ENCODE measurements at places on chromosomes 6 and 20. TPM values are rescaled to one million over a fixed set of nuclear protein-coding genes. Genes with fewer than 3 reads are reported as not detected.

DNA sequence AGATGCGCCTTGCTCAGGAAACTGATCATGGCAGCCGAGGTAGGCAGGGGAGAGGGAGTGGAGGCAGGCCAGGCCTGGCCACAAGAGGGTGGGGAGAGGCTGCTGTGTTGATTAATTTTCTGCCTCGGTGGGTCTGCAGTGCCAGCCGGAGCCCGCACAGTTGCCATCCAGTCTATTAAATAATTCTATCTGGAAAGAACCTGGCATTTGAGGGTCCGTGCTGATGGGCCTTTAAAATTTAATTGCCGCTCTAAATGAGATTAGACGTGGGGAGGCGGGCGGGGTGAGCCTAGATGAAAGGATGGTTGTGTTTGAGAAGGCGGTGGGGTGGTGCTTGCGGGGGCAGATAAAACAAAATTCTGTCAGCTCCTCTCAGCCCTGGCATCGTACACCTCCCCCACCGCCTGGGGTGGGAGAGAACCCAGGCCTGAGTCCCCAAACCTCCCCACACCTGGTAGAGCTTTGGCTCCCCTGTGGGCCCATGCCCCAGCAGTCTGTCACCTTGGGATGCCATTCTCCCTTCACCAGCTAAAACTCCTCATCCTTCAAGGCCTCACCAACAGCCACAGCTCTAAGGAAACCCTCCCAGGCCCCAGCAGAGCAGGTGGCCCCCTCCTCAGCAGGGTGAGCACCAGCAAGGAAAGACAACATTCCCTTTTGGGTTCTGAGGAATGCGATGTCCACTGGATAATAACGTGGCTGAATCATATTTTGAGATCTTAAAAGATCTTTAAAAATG lies 167.3 kb downstream of the GRM4 start:
- DNase-seq, result no peak

DNA sequence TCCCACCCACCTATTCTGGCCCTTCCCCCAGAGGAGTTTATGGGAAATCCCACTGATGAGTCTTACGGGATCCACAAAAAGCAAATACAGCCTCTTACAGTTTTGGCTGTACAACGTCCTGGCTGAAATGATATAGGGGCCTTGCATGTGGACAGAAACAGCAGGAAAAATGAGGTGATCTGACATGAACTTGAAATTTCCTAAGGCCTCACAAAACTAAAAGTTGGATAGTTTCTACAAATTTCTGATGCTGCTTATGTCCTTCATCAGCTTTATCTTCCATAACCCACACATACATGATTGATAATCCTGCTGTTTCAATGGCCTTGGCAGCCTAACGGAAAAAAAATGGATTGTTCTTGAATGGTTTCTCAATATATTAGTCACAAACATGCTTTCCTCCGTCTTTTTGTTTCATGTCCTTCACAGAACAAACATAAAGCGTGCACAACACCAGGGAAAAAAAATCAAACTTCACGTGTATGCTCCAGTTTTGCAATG lies 118.8 kb downstream of the BMP5 start:
- DNase-seq, result no peak

GRCh38 chr6:4880363-4880762 lies 104.2 kb downstream of the CDYL start:
- DNase-seq, result no peak

IL17A gene
- not detected for polyA plus RNA-seq

DNA sequence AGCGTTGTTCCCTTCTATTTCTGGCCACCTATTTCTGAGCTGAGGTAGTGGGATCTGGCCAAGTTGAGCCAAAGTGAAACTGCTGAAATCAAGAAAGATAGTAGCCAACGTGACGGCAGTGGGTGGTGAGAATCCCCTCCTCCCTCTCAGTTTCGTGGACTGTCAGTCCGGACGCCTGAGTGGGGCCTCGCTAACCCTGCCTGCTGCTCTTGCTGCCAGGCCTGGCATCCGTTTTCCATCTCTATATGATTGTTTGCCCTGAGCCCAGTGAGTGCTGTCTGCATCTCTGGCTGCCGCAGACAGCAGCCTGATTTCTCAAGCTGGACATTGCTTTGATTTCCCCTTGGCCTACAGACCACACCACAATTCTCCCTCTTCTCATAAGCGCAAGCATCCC lies 23.5 kb upstream of the PAX1 start:
- no peak for DNase-seq

DNA sequence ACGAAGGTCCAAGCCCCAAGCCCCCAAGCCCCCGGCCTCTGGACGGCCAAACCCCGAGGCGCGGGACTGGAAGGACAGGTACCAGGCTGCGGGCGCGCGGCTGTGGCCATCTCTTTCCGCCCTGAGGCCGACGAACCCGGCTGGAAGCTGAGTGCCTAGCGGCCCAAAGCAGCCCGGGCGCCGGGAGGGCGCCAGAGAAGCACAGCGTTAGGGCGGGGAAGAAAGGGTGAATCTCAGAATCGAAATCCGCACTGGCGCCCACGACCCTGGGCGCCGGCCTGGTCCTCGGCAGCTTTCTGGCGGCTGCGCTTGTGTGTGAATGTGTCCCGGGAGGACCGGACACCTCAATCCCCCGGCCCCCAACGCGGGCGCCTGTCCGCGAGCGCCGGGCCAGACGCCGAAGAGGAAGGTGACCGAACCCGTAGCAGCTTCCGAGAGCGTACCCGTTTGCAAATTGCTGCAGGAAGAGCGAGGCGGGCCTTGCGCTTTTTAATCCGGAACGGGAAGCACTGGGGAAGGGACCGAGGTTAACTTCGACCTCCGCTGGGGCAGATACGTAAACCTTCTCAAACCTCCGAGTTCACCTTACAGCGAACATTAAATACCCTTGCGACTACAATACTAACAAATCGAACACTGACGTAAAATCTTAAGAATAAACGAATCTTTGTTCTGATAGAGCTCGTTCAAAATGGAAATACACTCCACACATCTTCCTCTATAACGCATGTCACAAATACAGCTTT lies 2.9 kb downstream of the NRN1 start:
- no peak for DNase-seq

GRCh38 chr6:141510803-141511202 lies 621.9 kb upstream of the GJE1 start:
- no peak for DNase-seq

ME1 gene
- 2.3 TPM for polyA plus RNA-seq

GRCh38 chr6:94636780-94637385 lies 940.5 kb upstream of the MANEA start:
- no peak for DNase-seq

- DNase-seq, result no peak
Measured at GRCh38 chr20:60786686-60787217, 465.3 kb upstream of the CDH4 start.

COL11A2 gene
- 3.0 TPM for polyA plus RNA-seq

- no peak for DNase-seq
Measured at GRCh38 chr6:71524201-71524600, 235.6 kb downstream of the OGFRL1 start.

CRISP2 gene
- 0.14 TPM for polyA plus RNA-seq

TRAPPC3L gene
- 0.14 TPM for polyA plus RNA-seq

DNA sequence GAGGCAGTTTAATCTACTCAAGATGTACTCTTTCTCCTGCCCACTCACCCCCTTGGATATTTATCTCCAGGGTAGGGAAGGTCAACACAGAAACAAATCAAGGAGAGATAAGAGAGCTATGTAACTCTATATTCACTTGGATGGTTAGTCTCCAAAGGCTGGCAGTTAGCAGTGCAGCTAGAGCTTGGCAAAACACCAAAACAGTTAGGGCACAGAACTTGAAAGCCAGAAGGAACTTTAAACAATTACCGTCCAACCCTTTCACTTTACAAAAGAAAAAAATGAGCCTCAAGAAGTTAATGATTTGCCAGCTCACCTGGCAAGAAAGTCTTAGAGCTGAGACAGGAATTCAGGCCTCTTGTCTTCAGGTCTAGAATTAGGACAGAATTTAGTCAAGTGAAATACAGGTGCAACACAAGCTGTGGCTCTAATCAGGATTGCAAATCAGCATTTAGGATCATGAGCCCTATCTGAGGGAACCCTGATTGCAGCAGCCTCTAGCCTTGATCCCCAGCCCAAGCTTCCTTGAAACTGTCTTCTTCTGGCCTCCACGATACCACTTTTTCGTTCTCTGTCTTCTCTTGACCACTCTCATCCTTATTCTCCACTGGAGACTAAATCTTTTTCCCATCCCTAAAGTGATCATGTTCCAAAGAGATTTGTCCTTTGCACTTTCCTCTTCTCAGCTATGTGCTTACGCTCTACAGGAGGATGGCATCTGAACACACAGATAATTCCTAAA lies 14.9 kb downstream of the NEDD9 start:
- DNase-seq, result no peak

DNA sequence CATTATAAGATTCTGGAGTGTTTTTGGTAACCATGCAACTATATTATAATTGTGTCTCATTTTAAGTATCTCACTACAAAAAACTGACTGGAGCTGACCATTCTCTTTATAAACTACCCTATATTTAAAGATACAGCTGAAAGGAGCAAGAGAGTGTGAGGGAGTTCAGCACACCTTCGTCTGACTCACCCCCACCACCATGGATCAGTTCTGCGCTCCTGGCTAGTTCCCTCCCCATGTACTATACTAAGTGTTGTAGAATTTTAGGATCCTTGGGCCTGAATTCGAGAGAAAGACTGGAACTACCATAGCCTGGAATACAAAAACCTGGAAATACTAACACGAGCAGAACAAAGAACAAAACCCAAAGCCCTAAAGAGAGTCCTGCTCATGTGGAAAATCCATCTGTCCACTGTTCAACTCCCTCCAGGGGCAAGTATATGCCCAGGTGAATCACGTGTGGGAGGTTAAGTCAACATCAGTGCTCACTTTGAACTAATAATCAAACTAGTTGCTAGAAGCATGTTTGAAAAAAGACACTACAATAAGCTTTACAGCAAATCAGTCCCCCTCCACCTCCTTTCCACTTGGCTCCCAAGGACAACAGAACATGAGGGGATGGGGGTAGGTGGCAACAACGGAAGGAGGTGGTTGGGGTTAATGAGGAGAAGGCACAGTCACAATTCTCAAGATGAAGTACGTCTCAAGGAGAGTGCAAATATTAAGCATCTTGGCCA lies 46.8 kb downstream of the ELOVL5 start:
- no peak for DNase-seq

CST7 gene
- 0.70 TPM for polyA plus RNA-seq

PTCRA gene
- 0.47 TPM for polyA plus RNA-seq

SIGLEC1 gene
- polyA plus RNA-seq, result 5.8 TPM

LINC00237 gene
- polyA plus RNA-seq, result not detected

TXLNB gene
- 2.3 TPM for polyA plus RNA-seq

RGS17 gene
- polyA plus RNA-seq, result 3.1 TPM

DNA sequence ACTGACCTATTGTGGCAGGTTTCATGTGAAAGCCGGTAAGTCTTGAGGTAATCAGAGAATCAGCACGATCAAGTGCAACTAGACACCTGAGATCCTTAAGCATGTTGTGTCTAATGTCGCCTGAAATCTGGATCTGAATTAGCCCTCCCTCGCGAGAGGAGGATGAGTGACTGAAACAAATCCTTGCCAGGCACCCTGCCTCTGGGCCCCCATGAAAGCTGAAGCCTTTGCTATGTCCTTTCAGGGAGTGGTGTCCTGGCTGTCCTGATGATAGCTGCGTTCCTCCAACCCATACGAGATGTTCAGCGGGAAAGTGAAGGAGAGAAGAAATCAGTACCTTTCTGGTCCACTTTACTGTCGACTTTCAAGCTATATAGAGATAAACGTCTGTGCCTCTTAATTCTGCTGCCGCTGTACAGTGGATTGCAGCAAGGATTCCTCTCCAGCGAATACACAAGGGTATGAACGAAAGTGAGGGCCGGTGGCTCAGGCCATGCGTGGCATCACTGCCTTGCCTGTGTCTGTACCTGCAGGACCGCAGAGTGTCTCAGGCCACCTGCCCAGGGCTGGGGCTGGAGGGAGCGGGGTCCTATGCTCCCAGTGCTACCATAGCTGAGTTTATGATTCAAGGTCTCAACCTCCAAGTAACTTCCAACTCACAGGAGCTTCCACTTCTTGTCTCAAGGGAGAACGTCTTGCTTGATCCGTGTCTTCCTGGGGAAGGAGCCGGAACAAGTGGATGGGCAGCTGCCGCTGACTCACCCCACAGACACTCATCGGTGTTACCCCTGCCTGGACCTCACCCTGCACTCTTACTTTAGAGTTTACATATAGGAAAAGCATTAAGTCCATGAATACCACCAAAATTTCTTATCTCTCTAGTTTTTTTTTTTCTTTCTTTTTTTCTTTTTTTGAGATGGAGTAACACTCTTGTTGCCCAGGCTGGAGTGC lies 12.8 kb downstream of the UNC93A start:
- no peak for DNase-seq

MLN gene
- polyA plus RNA-seq, result 0.53 TPM

LCA5 gene
- polyA plus RNA-seq, result 10.5 TPM

DNA sequence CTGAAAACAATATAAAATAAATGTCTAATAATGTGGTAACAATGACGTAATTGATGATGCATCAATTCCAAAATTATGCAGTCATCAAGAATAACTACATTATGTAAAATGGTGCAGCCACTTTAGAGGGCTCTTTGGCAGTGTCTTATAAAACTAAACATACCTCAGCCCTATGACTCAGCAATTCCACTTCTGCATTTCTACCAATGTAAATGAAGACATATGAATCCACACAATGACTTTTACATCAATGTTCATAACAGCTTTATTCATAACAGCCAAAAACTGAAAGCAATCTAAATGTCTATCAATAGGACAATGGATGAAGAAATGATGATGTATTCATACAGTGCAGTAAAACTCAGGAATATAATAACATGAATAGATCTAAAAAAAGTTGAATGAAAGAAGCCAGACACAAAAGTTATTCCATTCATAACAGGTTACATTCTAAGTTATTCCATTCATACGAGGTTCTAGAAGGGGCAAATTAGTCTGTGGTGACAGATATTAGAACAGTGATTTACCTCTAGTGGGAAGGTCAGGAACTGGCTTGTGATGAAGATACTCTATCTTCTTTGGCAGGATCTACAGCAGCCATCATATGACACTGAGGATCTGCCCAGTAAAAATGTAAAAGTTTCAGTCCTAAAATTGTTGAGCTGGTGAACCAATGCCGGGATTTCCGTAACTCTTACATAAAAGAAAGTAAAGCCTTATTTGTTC lies 396.1 kb downstream of the PLCB1 start:
- DNase-seq, result no peak

TEAD3 gene
- polyA plus RNA-seq, result 44.4 TPM

DNA sequence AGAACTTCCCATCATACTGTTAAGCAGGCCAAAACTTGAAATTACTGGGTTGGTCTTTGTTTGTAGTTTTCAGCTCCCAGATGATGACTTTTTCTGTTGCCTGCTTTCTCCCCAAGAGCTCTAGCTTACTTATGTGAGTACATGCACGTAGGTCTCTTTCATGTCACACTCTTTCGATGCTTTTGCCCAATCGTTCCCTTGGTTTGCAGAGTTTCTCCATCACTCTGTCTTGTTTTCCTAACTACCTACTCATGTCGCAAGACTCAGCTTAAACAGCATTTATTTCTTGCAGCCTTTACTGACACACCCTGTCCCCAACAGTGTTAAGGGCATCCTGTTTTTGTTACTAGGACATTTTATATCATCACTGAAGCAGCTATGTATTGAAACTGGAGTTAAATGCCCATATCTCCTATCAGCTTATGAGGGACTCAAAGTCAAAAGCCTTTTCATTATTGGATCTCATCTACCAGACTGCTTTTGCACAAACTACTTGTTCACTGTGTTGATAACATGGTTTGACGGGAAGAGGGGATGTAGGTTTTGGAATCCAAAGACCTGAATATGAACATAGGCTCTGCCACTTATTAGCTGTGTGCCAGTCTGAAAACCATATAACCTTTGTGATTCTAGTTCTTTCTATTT lies 2.9 kb downstream of the ARG1 start:
- no peak for DNase-seq

Measured in left renal pelvis (tissue), 4 donors.